ENCODE measurements at places on chromosomes 5 and 9.
A peak's percentile ranks its signal among the peaks of the same experiment; 100 is the strongest.

- no peak for DNase-seq
These were observed 132.2 kb downstream of the EBF1 start for GRCh38 chr5:158967541-158967940.

DNA sequence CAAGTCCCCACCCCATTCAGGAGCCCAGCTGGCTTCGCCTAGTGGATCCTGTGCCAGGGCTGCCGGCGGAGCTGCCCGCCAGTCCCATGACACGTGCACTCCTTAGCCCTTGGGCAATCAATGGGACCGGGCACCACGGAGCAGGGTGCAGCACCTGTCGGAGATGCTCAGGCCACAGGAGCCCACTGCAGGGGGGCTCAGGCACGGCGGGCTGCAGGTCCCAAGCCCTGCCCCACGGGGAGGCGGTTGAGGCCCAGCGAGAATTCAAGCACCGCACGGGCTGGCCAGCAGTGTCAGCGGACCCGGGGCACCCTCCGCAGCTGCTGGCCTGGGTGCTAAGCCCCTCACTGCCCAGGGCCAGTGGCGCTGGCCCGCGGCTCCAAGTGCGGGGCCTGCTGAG, 969.7 kb upstream of the CDH10 start:
- no peak for DNase-seq

GRCh38 chr5:108303086-108303485, 78.8 kb downstream of the FBXL17 start:
- no peak for DNase-seq

- DNase-seq: no peak
These were observed 236.5 kb downstream of the DMRTA1 start for GRCh38 chr9:22682961-22683699.

- no peak for DNase-seq
These were observed 314.0 kb downstream of the PIK3R1 start for GRCh38 chr5:68529581-68529980.

DNA sequence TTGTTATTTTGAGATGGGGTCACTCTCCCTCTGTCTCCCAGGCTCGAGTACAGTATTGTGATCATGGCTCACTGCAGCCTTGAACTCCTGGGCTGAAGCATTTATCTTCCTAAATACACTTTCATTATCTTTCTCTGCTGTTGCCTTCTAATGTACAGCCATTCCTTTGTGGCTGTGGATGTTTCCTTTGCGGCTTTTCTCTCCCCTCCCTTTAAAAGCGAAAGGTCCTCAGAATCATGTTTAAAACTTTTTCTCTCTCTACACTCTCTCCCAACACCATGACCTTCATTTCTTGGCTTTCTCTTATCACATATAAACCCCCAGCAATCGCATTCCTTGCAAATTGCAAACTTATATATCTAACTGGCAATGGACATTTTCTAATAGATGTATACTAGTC, 1.6 kb downstream of the IFNA2 start:
- no peak for DNase-seq

DNA sequence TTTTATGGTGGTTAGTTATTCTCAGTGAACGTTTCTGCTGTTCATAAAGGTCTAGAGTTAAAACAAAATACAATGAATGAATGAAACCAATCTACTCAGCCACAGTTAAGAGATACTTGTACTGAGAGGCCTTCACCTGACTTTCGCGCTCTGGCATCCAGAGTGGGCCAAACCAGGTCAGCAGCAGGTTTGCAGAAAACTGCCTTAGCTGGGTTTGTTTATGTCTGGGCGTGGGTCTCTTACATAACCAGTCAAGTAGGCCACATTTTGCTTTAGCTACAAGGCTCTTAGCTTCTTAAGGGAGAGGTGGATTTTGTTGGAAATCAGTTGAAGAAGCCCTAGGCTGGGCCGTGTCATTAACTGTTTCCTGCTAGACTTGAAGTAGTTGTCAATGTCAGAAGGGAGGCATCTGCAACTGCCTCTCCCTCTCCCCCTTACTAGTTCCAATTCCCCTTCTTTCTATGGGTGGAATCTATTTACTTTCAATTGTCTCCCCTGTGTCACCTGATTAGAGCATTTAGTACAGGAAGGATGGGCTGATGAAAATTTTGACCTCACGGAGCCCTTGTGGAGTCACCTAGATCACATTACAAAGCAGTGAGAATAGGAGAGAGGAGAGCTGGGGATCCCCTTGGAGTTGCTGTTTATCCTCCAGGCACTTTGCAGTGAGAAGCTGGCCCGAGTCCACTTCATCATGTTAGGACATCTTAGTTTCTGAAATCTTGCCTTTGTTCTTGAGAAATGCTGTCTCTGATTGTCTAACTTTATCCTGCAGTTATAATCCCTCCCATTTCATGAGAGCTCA, 200.5 kb downstream of the ARHGEF28 start:
- no peak for DNase-seq

DNA sequence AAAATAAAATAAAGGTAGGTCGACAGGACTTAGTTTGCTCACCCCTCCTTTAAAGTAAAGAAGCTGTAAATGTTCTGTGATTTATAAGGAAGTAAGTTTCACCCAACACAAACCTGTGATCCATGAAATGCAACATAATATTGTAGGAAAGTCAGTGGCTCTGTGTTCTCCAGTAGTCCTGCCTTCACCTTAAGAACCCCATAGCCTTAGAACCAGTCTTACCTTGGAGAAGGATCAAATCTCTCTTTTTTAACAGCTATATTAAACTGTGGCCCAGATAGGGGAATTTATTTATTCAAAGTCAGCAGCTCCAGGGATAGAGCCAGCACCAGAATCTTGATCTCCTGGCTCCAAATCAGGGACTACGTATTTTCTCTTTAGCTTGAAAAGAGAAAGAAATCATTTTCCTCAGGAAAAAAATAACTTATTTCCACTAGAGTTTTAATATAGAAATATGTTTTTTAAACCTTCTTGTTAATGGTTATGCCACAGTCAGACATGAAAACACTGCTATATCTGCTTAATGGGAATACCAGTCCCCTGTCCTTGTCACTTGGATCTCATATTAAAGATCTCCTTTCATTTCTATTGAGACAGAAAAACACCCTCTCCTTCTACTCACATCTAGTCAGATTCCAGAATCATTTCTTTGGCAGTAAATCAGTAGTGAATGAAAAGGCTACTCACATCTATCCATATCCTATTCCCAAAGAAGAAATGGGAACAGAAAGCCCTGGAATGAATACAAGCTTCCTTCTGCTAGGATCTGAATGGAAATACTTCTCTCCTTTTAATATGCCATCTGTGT, 269.2 kb upstream of the TNC start:
- no peak for DNase-seq

DNA sequence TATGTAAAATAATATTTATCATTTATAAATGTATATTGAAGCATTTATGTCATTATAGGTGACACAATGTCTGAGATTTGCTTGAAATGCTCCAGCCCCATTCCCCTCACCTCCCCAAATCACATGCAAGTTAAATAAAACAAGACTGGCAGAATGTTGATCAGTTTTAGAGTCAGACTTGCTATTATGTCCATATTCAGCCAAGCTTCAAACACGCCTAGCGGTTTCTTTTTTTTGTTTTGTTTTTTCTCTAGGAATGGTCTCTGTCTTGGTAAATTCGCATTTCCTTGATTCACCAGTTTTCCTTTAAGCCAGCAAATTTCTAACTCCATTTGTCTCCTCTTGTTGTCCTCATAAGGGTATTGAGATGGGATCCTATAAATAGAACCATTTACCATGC, 153.0 kb upstream of the HMHB1 start:
- DNase-seq: no peak

GRCh38 chr9:89179895-89180734, 1.5 kb upstream of the SHC3 start:
- DNase-seq: peak; percentile 82

- DNase-seq: no peak
These were observed 137.6 kb upstream of the WWC1 start for GRCh38 chr5:168153876-168154270.

DNA sequence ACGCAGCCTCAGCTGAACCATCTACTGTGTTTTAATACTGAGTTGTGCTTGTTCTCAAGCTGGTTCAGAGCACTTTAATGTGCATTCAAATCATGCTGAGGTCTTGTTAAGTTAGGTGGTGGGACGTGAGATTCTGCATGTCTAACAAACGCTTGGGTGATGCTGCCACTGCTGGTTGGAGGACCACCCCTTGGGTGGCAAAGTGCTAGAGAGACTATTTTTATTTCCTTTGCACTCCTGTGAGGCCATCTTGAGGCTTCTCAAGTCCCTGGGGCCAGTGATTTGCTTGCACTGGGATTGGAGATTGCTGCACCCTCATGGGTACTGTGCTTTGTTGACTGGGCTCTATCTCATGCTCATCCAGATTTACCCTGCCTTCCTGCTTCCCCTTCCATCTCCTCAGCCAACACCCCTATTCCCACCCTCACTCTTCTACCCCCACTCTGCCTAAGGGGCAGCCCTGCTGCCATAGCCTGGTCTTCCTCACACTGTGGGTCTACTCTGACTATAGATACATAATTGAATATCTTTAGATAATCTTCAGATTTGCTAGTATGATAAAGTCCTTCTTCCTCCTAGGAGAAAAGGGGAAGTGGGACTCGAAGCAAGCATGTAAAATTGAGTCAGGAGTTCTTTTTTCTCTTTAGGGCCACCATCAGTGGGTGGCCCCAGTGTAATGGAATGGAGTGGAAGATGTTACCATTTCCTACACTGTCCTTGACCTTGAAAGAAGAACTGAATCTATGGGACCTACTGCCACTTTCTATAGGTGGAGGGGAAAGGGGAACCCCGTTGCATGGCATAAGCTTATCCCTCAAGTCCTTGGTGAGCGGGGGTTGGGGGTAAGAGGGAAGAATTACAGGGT, 45.1 kb upstream of the SUB1 start:
- no peak for DNase-seq

DNA sequence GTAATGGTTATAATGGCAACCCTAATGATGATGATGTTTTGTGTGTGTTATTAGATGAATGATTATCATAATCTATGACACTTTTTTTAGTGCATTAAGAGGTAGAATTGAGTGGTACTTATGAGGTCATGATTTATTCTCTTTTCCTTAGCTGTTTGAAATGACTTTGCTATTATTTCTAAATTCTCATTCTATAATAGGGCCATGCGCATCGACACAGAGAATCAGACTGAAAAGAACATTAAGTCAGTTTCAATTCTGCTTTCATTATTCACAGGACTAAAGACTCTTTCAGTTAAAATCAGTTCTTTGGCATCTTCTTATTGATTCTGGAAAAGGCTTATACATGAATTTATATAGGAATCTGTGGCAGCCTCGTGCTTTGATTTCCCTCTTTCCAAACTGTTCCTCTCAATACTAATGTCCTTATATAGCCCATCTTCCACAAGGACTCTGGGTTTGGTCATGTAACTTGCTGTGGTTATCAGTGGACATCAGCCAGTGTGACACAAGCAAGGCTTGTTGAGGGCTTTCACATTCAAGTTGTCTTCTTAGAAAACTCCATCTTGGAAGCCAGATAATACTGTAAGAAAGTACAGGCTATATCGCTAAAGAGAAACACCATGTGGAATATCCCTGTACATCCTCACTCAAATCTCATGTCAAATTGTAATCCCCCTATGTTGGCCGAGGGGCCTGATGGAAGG, 140.3 kb upstream of the CHD1 start:
- DNase-seq: no peak

GRCh38 chr5:83955916-83956315, 235.3 kb upstream of the HAPLN1 start:
- DNase-seq: no peak

DNA sequence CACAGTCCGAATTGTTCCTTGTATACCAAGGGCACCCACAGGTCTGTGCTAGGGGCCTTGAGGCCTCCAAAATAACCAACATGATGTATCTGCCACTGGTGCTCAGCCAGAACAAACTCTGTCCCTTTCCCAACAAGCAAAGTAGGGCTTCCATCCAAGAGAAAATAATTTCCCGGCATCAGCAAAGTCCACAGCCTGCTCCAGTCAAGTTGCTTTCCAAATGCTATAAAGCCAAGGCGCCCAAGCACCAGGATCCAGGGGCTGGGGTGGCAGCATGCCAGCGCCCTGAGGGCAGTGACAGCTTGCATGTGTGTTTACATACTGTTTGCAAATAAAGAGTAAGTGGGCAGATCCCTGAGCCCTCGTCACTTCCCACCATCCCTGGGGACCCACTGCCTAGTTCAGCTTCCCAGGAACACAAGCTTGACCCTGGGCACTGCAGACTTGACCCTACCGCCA, 155.9 kb downstream of the ERCC6L2 start:
- peak; percentile 77 for DNase-seq

DNA sequence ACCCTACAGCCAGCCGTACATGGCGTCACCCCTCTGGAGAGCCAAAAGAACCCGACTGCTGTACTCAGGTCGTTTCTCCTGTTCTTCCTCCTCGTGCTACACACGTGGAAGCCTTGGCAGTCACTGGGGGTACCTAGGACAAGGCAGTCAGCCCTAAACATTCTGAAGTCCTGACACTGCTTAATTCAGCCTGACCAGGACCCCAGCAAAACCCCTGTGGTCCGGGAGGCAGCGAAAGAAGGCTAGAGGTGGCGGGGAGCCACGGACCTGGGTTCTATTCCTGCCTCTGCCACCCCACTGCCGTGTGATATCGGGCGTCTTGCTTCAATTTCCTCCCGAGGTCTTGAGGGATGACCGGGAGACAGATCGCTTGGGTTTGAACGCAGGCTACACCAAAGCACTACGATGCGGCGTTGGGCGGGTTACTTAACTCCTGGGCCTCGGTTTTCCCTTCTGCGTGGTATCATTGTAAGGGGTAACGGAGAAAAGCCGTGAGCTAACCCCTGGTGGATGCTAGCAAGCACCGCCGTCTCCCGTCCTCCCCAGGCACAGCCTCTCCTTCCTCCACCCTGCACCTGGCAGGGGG, 429 bp upstream of the ARL10 start:
- no peak for DNase-seq

DNA sequence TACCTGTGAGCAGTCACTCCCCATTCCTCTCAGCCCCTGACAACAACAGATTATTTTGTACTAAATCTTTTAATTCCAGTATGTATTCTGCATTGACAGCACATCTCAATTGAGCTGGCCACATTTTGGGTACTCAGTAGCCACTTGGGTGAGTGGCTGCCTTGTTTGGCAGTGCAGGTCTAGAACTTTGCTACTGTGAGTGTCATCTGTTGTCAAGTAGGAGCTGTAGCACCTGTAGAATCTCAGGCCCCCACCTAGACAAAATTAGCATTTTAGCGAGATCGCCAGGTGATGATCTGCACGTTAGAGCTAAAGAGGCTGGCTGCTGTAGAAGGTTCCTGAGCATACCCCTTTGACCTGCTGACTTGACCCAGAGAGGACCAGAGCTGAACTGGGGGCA, 44.4 kb upstream of the CPEB4 start:
- DNase-seq: no peak

DNA sequence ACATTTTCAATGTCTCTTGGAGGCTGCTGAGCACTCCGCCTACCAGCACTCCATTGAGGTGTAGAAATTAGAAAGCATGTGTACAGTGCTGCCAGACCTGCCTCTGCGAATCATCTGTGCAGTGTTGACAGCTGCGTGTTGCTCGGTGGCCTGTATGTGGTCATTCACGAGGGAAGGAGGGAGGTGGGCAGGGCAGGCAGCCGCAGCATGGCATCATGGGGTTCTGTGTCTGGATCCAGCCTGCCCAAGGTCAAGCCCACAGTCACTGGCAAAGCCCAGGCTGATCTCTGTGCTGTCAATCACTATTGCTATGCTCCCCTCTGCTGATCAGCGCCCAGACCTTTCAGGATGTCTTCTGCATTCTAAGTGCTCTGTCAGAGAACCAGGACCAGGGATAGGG, 8.0 kb upstream of the PDZD2 start:
- no peak for DNase-seq

Data from right forelimb (tissue), 1 donor.